ENCODE measurements at places on chromosomes 1 and 21.

DNA sequence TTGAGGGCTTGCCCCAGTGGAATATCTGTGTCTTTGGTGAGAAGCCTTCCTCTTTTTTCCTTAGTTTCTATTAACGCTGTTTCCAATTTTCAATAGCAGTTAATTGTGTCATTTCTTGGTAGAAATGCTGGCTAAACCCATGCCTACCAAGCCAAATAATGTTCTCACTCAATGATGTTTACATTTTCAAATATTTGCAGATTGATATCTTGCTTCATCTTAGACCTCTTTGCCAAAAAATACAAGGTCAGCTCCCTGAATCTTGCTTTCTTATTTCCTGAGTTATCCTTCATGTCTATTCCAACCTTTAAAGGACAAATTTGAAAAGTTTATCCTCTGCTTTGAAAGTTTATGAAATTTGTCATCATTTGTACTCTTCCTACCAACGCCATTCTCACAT is 5.1 kb downstream of the KCNJ15 start:
- DNase-seq, result no peak

GRCh38 chr1:111660204-111661150 is 40.9 kb downstream of the RAP1A start:
- DNase-seq, result no peak

- DNase-seq, result no peak
These were observed 184.4 kb upstream of the KCNK2 start for GRCh38 chr1:214898161-214898560.

- DNase-seq, result no peak
These were observed 3.3 kb downstream of the CCSAP start for GRCh38 chr1:229339520-229339919.
